ENCODE measurements at places on chromosomes 2 and 18. TPM values are rescaled to one million over a fixed set of nuclear protein-coding genes. Genes with fewer than 3 reads are reported as not detected.

Gene FAHD2A
- 19.7 TPM for polyA plus RNA-seq

Gene LYG1
- polyA plus RNA-seq: 2.0 TPM

Gene ALK
- 0.60 TPM for polyA plus RNA-seq

Gene UGT1A9
- not detected for polyA plus RNA-seq

Measured in sigmoid colon (tissue), 7 donors.